ENCODE measurements at places on chromosomes 12 and 14.

DNA sequence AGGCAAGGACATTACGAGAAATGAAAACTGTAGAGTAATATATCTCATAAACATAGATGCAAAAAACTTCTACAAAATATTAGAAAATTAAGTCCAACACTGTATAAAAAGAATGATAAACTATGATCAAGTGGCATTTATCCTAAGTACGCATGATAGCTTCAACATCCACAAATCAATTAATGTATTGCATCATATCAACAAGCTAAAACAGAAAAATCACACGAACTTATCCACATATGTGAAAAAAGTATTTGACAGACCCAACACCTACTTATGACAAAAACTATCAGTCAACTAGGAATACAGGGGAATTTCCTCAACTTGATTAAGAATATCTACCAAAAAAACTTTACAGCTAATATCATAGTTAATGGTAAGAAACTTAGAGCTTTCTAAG lies 129.9 kb upstream of the ALG10 start:
- DNase-seq, result no peak

- DNase-seq, result no peak
These were observed 8.3 kb downstream of the DIO2 start for GRCh38 chr14:80202888-80203562.

DNA sequence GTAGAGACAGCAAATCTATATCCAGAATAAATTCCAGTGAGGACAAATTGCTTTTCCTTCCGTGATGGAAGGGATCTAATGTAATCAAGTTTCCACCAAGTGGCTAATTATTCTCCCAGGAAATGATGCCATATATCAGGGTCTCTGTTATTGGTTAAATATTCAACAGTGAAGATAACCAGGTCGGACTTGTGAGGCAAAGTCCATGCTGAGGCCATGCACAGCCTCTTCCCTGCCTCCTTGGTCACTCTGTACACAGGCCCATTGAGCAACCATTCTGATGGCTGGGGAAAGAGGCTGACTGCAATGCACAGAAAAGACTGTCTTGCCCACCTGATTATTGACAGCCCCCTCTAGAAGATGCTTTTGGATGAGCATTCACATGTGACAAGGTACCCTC lies 90.1 kb downstream of the TNFAIP2 start:
- no peak for DNase-seq

GRCh38 chr14:92696366-92696765 lies 52.1 kb downstream of the LGMN start:
- peak; percentile 42 for DNase-seq

GRCh38 chr12:129196927-129197326 lies 343.6 kb downstream of the GLT1D1 start:
- DNase-seq, result no peak

GRCh38 chr12:2614341-2614740 lies 180.4 kb upstream of the FKBP4 start:
- DNase-seq, result no peak

DNA sequence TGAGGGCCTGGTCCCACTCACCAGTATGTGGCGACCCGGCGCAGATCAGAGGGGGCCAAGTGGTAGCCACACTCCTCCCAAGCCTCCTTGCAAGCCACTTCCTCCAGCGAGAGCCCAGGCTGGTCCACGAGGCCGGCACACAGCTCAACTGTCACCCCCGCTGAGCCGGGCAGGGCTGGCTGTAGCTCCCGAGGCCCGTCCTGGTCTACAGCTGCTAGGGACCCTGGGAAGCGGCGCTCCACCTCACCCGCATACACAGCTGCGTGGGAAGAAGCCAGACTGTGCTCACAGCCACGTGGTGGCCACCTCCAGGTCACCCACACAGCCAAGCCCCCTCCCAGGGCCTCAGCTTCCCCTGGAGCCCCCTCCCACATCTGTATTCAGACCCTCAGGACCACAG lies 4.6 kb downstream of the NUDT14 start:
- DNase-seq, result no peak

DNA sequence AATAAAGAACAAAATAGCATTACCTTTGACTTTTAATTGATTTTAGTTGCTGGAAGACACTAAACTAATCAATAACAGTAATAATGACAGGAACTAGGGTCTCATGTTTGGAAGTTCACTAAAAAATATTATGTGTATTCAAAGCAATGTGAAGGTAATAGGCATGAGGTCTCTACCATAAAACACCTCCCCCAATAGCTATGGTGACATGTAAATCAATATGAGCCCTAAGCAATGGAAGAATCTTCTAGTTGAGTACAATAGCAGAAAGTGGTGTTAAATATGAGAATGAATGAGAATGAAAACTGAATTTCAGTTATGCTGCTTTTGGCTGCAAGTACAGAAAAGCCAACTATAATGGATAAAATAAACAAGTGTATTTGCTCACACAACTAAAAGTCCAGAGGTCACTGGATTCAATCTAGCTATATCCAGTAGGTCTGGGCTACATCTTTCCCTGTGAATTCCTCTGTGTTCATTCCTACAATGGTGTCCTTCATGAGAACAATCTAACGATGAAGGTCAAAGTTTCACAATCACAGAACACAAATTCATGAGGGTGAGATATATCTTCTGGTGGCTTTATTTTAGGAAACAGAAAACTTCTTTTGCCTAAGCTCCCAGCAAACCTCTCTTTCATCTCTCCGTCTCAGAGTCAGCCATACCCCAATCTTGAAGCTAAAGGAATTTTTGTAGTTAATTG lies 728.0 kb downstream of the FSCB start:
- no peak for DNase-seq

DNA sequence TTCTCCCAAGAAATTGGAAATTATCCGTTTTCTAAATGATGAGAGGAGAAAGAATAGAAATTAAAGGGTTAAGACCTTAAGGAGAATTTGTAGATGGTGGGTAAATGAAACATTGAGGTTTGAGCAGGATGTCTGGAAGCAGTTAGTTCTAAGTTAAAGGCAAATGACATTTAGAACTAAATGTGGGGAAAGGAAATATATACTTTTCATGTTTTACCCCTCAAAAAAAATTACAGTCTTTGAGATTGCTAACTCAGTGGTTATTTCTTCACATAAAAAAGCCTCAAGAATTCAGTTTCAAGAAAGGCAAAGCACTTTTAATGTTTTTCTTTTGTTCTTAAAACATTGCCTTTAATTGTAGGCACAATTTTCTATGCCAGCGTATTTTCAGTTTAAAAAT lies 114.0 kb downstream of the PLEKHA5 start:
- DNase-seq, result no peak

GRCh38 chr14:35878272-35879150 lies 52.4 kb downstream of the BRMS1L start:
- no peak for DNase-seq

- peak; percentile 14 for DNase-seq
These were observed 15.5 kb upstream of the KRR1 start for GRCh38 chr12:75526655-75527511.

GRCh38 chr14:71554959-71555612 lies 377.1 kb upstream of the RGS6 start:
- no peak for DNase-seq

GRCh38 chr14:43399289-43399688 lies 1107.8 kb downstream of the FSCB start:
- DNase-seq, result no peak

DNA sequence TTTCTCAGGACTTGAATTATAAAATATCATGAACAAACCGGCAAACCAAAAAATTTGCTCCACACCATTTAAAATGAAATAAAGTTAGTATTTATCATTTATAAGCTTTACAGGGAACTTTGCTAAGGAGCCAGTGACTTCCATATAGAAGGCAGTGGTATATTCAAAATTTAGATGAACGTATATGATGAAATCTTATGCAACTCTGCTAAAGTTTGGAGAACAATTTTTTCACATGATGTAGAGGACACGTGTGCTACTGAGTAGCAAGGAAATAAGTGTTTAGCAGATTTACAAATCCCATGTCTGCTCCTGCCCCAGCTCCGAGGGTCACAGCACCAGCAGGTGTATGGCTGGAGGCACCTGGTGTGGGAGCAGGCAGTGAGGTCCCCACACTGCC lies 70.8 kb upstream of the IFNG-AS1 start:
- DNase-seq, result no peak

DNA sequence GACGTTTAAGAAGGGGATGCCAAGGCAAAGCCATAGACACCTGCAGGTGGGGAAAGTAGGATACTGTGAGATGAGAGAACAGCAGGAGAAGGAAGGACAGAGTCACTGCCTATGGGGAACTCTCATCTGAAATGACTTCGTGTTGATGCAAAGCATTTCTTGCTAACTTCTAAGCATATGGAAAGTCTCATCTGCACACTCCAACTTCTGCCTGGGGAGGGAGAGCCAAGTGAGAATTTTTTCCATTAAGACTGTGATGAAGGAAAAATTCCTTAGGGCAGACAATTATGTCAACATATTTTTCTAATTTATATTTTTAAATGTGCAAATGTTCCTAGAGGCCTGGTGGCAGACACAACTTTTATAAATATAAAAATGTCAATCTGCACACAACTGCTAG lies 115.3 kb downstream of the IPO8 start:
- DNase-seq, result no peak

GRCh38 chr12:62933220-62933601 lies 1.7 kb downstream of the PPM1H start:
- no peak for DNase-seq

GRCh38 chr12:8912914-8913313 lies 1.4 kb upstream of the PHC1 start:
- DNase-seq, result no peak

GRCh38 chr12:66678338-66679275 lies at the start of gene GRIP1:
TSS of gene GRIP1 (minus strand) at chr12:66679076. CDS start at chr12:66678904, 172 bp downstream.
- DNase-seq, result no peak

- no peak for DNase-seq
These were observed 36.0 kb downstream of the NTF3 start for GRCh38 chr12:5467931-5468330.
